ENCODE measurements at places on chromosomes 2 and 18.

DNA sequence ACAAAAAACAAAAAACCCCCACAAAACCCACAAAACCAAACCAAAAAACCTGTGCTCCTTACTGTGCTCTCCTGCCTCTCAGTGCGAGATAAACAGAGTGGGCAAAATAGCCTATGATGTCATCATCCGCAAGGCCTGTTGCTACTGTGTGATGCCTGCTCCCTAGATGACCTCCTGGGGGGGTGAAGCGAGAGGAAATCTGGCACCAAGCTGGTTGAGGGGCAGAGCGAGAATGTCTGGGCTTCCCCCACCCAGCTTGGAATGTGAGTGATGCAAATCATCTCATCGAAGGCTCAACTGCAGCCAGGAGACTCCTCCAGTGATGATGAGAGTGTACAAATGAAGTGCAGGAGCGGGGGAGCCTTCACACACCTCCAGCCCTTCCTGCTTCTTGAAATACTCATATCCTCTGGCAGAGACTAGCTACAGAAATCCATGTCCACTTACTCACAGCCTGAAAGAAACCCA is 57.7 kb upstream of the MAP4K3 start:
- H3K4me3 ChIP-seq = no peak overlapping the region
- peak; percentile 26 for DNase-seq
- peak overlapping the region; percentile 79 for H3K27ac ChIP-seq
- H3K36me3 ChIP-seq = no peaks in the 10 kb centered on the region

- H3K27ac ChIP-seq = peak overlapping the region; percentile 95
- peaks cover 9% of the 10 kb centered on the region for H3K4me1 ChIP-seq
- H3K27me3 ChIP-seq = no peaks in the 10 kb centered on the region
- DNase-seq = peak; percentile 96
- no peaks in the 10 kb centered on the region for H3K36me3 ChIP-seq
- peak overlapping the region; percentile 59 for H3K4me3 ChIP-seq
These were observed 1.8 kb upstream of the NFATC1 start for GRCh38 chr18:79393635-79394533.

DNA sequence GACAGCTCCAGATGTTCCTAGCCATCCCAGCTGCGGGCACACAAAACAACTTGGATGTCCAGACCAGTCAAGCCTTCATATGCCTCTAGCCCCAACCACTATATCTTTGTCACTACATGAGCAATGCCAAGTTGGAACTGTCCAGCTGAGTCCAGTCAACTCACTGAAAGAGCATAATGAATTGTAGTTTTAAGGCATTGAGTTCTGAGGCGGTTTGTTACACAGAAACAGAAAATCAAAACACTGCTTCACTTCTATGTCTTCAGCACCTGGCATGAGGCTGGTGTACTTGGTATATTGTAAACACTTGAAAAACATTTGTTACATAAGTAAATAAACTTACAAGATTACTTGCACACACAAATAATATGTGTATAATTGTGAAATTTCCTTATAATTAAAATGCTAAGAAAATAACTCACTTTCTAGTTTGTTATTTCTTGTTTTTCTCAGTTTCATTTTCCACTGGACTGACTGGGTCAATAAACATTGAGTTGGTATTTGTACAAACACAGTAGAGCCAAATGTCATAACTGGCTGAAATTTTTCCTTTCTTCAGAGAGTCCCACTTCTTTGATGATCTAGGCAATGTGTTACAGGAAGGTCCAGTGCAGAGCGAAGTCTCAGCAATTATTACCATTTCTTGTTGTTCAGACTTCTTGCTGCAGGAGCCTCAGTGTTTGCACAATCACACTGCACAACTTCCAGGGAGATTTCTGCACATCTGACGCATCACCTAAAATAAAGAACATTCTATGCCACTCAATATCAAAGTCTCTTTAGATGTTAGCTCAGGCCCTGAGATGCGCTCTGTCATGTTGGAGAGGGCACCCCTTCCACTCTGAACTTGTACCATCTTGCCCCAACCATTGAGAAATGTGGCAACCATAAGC is 38.2 kb upstream of the DPP4 start:
- H3K36me3 ChIP-seq = no peaks in the 10 kb centered on the region
- no peaks in the 10 kb centered on the region for H3K27me3 ChIP-seq
- H3K27ac ChIP-seq = no peak overlapping the region
- H3K4me1 ChIP-seq = peaks cover 6% of the 10 kb centered on the region
- H3K4me3 ChIP-seq = no peak overlapping the region

DNA sequence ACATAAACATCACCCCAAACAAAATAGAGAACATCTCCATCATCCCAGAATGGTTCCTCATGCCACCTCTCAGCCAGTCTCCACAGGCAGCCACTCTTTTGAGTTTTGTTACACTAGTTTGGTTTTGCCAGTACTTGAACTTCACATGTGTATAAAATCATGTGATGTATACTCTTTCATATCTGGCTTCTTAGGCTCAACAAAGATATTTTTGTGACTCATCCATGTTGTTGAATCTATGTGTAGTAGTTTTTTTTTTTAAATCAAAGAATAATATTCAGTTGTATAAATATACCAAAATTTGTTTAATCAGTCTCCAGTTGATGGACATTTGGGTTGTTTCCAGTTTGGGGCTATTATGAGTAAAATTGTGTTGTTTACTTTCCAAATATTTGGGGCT is 75.9 kb downstream of the PMS1 start:
- H3K27ac ChIP-seq = no peak overlapping the region
- no peak for DNase-seq
- no peak overlapping the region for H3K4me3 ChIP-seq
- no peaks in the 10 kb centered on the region for H3K27me3 ChIP-seq

- H3K27me3 ChIP-seq = no peaks in the 10 kb centered on the region
- DNase-seq = peak; percentile 73
- no peak overlapping the region for H3K4me3 ChIP-seq
- peaks cover 85% of the 10 kb centered on the region for H3K4me1 ChIP-seq
These were observed 21.7 kb downstream of the LBH start for GRCh38 chr2:30252723-30253701.

DNA sequence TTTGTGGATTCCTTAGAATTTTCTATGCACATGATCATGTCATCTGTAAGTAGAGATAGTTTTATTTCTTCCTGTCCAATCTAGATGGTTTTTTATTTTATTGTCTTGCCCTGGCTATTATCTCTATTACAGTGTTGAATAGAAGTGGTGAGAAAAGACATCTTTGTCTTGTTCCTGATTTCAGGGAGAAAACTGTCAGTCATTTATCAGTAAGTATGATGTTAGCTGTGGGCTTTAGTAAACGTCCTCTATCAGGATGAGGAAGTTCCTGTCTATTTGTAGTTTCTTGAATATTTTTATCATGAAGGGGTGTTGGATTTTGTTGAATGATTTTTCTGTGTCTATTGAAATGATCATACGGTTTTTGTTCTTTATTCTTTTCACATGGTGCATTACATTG is 5.3 kb downstream of the PLEKHH2 start:
- no peaks in the 10 kb centered on the region for H3K36me3 ChIP-seq
- peaks cover 5% of the 10 kb centered on the region for H3K27me3 ChIP-seq
- no peak overlapping the region for H3K4me3 ChIP-seq

- no peaks in the 10 kb centered on the region for H3K27me3 ChIP-seq
- H3K36me3 ChIP-seq = no peaks in the 10 kb centered on the region
- no peak overlapping the region for H3K4me3 ChIP-seq
These were observed 308.3 kb upstream of the SLC8A1 start for GRCh38 chr2:40760071-40760666.

- H3K27me3 ChIP-seq = no peaks in the 10 kb centered on the region
- H3K4me3 ChIP-seq = no peak overlapping the region
- H3K36me3 ChIP-seq = no peaks in the 10 kb centered on the region
- H3K4me1 ChIP-seq = no peaks in the 10 kb centered on the region
- no peak for DNase-seq
These were observed 1011.8 kb upstream of the DDX18 start for GRCh38 chr2:116802671-116803070.

DNA sequence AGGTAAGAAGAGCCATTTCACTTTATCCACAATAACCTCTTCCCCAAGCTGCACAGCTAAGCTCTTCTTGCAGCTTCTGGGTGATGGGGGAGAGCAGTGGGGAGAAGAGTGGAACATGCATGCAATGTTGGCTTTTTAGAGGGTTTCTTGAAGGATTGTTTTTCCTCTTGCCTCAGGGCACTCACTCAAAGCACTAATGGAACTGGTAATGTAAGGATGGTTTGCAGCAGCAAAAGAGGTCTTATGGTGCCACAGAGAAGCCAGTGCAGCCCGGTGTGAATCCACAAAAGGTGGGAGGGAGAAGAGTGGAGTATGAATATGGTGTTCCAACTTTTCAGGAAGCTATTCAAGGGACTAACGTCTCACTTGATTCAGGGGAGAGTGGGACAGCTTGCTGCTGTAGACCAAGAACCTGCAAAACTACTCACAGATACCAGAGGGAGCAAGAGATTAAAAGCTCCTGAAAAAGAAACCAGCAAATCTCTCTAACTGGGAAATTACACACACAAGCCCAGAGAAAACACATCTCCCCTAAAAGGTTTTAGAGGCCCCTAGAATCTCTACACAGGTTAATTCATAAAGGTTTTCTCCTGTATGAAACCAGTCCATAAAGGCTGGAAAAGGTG is 116.4 kb downstream of the CHN1 start:
- no peak overlapping the region for H3K27ac ChIP-seq
- no peaks in the 10 kb centered on the region for H3K4me1 ChIP-seq
- no peak overlapping the region for H3K4me3 ChIP-seq

DNA sequence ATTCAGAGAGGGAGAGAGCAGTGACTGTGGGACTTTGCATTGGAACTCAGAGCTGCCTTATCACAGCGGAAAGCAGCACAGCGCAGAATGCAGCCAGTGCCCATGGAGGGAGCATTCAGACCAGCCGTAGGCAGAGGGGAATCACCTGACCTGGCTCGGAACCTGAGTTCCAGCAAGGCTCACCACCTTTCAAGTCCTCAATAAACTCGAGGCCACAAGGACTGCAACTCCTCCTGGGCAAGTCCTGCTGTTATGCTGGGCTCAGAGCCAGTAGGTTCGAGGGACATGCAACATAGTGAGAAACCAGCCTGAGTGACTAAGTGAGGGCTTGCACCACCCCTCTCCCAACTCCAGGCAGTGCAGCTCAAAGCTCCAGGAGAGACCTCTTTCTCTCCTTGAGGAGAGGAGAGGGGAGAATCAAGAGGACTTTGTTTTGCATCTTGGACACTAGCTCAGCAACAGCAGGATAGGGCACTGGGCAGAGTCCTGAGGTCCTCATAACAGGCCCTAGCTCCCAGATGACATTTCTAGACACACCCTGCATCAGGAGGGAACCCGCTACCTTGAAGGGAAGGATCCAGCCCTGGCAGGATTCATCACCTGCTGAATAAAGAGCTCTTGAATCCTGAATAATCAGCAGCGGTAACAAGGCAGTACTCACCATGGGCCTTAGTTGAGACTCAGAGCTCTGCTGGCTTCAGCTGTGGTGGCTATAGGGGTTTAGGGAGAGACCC is 136.8 kb upstream of the OTOS start:
- H3K27me3 ChIP-seq = no peaks in the 10 kb centered on the region
- no peak overlapping the region for H3K27ac ChIP-seq
- H3K4me3 ChIP-seq = no peak overlapping the region
- no peaks in the 10 kb centered on the region for H3K36me3 ChIP-seq
- H3K4me1 ChIP-seq = peaks cover 14% of the 10 kb centered on the region

GRCh38 chr2:159201360-159202063 is 85.0 kb downstream of the WDSUB1 start:
- DNase-seq = no peak
- H3K36me3 ChIP-seq = peaks cover 56% of the 10 kb centered on the region
- H3K4me3 ChIP-seq = no peak overlapping the region
- H3K27me3 ChIP-seq = no peaks in the 10 kb centered on the region
- H3K27ac ChIP-seq = peak overlapping the region; percentile 59

DNA sequence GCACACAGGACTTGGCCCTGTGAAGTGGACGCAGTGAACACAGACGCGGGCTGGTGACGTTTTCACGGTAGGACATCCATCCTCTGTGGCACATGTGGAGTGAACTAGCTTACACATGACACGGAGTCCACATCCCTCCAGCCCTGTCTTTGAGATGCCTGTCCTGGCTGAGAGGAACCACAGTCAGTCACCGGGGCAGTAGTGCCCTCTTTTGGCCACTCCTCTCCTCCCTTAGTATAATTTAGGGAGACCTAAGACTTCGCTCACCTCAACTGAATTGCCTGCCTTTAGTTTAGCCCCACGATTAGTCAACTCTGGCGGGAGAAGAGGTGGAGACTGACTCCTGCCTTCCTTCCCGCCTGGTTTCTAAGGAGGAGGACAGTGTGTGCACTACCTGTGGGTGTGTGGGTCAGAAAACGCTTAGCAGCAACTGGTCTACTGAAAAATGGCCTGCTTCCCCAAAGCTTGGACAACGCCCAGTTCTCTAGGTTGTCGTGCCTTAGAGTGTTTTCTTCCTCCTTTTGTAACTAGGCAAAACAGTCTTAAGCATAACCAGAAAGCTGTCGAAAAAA is 70.6 kb downstream of the MBP start:
- DNase-seq = no peak
- H3K4me1 ChIP-seq = no peaks in the 10 kb centered on the region
- no peaks in the 10 kb centered on the region for H3K27me3 ChIP-seq
- H3K36me3 ChIP-seq = no peaks in the 10 kb centered on the region
- peak overlapping the region; percentile 54 for H3K27ac ChIP-seq
- H3K4me3 ChIP-seq = no peak overlapping the region

DNA sequence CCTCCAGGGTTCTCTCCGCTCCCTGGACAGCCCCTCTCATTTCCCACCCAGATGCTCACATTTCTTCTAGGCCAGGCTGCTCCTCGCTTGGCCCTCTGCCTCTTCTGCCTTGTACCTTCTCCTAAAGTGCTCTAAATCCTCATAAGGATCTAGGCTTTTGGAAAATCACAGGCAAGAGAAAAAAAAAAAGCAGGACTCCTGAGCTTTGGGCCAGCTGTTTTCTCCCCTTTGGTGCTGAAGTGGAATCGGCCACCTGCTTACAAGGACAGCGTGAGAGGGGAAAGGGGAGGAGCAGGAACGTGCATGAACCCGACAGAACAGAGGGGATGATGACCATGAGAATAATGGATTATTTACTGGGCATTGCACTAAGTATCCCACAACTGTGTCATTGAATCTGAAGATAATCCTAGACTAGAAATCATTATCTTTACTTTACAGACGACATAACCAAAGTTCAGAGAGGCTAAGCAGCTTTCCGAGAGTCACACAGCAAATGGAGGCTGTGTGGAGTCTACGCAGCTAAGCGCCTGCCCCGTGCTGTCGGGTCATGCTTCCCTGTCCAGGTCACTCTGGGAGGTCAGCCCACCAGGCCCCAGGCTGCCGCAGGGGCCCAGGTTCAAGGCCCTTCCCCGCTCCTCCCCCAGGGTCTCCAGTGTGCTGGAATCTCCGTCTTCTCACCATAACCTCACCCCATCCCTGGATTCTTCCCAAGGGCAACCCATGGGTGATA is 141.9 kb downstream of the PXDN start:
- H3K27me3 ChIP-seq = no peaks in the 10 kb centered on the region
- peak overlapping the region; percentile 11 for H3K27ac ChIP-seq
- H3K4me1 ChIP-seq = peaks cover 5% of the 10 kb centered on the region
- no peak overlapping the region for H3K4me3 ChIP-seq

DNA sequence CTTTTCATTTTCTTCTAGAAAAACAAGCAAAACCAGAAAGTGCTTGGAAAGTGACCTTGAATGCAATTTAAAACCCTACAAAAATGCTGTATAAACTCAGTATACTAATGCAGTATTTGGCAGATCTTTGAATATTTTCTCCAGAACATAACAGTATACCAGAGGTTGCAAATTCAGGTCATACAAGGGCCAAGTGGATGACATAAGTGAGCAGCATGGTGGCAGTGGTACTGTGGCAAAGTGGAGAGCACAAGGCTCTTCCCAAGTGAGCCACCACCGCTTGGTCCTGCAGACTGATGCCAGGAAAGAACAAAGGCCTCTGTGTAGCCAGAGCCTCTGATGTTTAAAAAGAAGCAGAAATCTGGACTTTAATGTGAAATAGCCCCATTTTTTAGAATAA is 33.1 kb downstream of the METTL4 start:
- H3K36me3 ChIP-seq = peaks cover 18% of the 10 kb centered on the region
- H3K27me3 ChIP-seq = no peaks in the 10 kb centered on the region

- no peak overlapping the region for H3K4me3 ChIP-seq
- H3K27ac ChIP-seq = no peak overlapping the region
- H3K27me3 ChIP-seq = no peaks in the 10 kb centered on the region
- H3K4me1 ChIP-seq = no peaks in the 10 kb centered on the region
These were observed 1465.5 kb downstream of the SUCLG1 start for GRCh38 chr2:82993609-82994008.

All from heart left ventricle (tissue), 16 donors.